Left hindlimb (tissue), 1 donor: ENCODE measurements at places on chromosomes 1 and 21.
A peak's percentile ranks its signal among the peaks of the same experiment; 100 is the strongest.

DNA sequence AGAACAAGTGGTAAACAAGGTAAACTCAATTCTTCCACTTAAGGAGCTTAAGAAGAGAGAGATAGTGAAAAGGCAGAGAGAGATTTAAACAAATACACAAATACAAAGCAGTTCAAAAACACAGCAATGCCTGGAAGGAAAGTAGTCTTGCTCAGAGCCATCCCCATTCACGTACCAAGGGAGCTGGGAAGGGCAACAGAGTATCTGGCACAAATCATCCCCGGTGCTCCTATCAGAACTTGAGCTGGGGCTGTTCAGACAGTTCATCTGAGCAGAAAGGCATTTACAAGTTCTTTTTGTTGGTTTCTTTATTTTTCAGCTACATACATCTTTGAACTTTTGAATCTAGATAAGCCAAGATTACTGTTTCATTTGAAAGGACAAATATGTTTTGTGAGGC, 233.9 kb downstream of the KCNH1 start:
- no peak for DNase-seq

GRCh38 chr1:59510249-59510648, 213.4 kb downstream of the FGGY start:
- no peak for DNase-seq

DNA sequence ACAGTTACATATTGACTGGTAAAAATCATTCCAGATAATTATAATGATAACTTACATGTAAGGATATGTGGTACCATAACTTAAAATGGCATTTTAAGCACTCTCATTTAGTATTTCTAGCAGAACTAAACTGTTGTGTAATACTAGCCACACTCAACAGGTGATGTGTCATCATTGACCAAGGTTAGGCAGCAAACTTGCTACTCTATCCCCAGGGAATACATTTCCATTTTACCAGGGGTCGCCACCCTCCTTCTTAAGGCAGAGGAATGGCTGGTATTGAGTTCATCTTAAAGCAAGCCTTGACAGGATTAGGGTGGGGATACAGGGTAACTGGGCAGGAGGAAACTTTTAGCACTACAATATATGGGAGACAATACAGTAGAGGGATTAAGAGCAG, 259.8 kb upstream of the CAMK1G start:
- DNase-seq, result no peak

DNA sequence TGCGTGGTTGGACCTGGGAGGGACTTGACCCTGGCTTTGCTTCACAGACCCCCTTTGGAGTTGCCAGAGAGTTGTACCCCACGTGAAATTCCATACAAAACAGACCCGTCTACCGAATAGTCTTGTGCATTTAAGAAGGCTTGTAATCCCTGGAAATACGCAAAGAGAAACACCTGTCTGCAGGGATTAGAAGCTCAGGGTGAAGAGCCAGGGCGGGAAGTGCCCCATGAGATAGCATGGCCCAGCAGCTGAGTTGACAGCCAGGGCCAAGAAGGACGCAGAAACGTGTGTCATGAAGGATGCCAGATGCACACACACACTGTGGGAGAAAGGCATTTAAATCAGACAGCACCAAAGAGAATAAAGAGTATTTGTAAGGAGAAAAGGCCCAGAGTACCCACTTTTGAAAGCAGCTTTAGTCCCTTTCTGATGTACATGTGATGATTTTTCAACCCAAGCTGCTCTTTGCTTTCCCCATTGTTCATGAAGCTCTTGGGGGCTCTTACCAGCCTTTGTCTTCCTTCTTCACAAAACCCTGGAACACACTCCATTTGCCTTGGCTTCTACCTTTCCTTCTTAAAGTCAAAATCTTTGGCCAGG, 46.6 kb downstream of the PCP4 start:
- DNase-seq, result no peak

DNA sequence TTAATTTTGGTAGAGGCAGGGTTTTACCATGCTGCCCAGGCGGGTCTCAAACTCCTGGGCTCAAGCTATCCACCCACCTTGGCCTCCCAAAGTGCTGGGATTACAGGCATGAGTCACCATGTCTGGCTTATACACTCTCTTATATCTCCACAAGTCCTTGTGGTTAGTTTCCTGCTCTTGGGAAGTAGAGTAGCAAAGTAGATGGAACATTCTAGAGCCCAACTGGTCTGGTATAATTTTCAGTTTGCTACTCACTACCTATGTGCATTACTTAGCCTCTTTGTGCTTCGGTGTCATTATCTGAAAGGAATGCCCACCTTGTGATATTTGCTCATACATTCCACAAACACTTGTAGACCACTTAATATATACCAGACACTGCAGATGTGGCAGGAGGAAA, 96.6 kb upstream of the IPO9 start:
- no peak for DNase-seq

DNA sequence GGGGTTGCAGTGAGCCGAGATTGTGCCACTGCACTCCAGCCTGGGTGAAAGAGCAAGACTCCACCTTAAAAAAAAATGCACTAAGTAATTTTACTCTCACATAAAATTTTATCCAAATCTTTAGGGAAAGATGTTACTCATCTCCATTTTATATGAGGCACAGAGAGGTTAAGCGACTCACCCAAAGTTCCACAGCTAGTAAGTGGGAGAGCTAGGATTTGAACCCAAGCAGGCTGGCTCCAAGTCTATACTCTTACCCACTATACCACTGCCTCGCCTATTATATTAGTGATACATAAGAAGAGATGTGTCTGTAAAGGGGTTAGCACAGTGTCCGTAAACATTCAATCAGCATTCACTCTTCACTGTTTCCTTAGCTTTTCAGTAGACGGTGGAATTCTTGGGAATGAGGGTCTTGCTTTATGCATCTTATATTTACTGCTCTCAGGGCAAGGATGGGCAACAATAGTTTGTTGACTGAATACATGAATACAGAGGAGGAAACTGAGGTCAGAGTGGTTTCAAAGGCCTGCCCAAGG, 15.1 kb downstream of the LDLRAD2 start:
- DNase-seq, result peak; percentile 16

- DNase-seq, result no peak
Measured at GRCh38 chr1:165290148-165290547, 66.4 kb downstream of the LMX1A start.

- no peak for DNase-seq
Measured at GRCh38 chr1:206001476-206001888, 1.7 kb downstream of the RAB7B start.

DNA sequence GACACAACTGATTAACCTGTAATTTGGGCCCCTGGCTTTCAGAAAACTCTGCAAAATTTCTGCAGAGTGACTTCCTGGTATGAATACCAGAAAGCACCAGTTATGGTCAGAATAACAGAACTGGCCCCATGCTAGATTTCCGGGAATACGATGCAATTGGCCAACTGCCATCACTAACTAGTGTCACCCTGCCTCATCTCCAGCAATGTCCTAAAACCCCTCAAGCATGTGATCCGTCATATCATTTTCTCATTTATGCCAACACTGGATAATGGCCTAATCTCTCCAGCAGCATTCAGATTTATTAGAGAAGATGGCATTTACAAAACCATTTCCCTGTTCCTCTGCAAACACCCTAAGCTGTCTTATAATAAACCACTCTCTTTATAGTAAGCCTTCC, 15.4 kb downstream of the KAZN start:
- no peak for DNase-seq

GRCh38 chr1:53390261-53390660, 62.4 kb upstream of the LRP8 start:
- no peak for DNase-seq

DNA sequence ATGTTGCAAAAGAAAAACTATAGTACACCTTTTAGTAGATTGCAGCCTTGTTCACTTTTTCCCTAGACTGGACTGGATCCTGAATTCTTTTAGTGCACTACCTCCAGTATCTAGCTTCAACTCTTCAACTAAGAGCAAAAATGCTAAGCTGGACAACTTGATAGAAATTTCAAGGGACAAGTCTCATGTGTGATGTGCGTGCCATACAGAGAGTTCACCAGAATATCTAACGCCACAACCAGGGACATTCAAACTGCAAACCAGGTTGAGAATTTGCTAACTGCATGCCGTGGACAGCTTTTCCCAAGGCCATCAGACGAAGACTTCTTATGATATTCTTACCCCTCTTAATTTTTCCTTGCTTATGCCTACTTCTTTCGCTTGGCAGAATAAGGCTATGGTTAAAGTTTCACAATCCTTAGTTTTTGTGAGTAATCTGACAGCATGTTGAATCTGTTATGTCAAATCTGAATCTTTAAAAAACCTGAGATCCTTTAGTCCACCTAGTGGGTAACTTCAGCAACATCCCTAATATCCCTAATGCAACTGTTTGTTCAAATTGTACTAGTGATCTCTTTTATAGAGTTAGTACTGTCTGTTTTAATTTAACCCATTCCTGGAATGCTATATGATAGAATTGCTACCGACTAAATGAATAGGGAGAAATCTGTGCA, 66.4 kb downstream of the DDAH1 start:
- no peak for DNase-seq

DNA sequence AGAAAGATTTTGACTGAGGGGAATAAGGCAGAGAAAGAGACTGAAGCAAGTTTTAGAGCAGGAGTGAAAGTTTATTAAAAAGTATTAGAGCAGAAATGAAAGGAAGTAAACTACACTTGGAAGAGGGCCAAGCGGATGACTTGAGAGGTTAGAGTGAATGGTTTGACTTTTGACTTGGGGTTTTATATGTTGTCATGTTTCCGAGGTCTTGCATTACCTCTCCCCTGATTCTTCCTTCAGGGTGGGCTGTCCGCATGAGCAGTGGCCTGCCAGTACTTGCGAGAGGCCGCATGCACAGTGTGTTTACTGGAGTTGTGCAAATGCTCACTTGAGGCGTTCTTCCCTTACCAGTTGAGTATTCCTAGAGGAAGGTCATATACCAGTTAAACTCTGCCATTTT, 13.0 kb upstream of the DENND2D start:
- DNase-seq, result no peak

DNA sequence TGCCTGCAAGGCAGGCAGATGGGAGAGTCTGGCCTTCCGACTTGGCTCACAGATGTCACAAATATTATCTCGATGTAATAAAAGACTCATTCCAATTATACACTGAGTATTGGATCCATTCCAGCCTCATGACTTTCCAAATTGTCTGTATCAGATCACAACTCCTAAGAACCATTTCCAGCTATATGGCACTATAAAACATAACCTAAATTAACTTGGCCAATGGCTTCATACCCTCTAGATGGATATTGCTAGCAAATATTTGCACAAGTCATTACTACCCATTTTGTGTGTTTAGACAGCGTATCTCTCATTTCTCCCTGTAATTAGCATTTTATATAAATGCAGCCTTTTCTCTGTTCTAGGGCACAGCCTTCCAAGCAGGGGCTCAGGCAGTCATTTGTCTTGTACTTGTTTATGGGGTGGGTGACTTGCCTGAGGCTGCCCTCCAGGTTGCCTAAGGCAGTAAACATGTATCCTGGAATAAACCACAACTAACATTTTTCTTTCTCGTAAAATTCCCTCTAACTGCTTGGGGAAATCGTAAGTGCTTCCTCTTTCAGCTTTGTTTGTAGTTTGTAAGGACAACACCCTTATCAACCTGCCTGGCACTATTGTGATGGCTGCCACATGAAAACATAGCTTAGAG, 70.6 kb upstream of the KCNJ6 start:
- DNase-seq, result no peak

DNA sequence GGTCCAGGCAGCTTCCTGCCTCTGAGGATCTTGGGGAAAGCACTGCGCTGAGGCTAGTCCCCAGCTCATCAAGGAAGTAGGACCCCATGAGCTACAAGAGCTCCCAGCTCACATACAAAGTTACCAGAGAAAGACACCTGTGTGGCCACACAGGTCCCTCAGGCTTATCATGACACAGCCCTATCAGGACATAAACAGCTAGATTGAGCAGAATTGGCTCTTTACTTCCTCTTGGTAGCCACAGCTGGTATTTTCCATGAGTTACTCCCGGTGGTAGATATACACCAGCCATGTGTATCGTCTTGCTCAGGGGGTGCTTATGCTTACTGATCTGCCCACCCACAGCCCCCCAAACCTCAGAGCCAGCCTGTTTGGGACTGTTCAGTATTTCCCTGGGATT, 1.2 kb downstream of the LENEP start:
- DNase-seq, result peak; percentile 26

DNA sequence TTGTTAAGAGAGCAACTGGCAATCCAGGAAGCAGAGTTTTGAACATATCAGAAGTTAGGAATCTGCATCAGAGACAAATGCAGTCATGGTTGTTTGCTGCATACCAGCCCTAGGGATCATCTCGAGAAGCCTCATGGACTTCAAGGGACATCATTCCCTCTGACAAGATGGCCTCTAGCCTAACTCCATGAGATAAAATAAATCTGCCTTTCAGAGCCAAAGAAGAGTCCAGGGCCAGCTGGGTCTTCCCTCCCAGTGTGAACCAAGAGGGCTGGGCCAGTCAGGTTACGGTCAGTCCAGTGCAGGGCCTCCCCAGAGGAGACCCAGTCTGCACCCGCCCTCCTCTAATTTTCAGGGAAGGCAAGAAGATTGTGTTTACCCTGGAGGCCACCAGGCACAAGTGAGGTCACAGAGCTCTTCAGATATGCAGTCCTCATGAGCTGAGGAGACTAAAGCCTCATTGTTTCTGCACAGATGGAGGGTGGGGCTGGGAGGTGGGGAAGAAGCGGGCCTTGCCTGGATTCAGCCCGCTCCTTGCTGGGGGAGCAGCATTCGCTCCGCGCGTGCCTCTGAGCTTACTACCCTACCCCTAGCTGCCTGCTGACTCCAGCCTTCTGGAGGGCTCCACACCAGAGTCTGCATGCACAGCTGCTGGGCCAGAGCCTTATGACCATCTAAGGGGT, 52.8 kb downstream of the CAPN2 start:
- no peak for DNase-seq

- DNase-seq, result no peak
Measured at GRCh38 chr1:8860738-8861516, 17.6 kb downstream of the ENO1 start.

DNA sequence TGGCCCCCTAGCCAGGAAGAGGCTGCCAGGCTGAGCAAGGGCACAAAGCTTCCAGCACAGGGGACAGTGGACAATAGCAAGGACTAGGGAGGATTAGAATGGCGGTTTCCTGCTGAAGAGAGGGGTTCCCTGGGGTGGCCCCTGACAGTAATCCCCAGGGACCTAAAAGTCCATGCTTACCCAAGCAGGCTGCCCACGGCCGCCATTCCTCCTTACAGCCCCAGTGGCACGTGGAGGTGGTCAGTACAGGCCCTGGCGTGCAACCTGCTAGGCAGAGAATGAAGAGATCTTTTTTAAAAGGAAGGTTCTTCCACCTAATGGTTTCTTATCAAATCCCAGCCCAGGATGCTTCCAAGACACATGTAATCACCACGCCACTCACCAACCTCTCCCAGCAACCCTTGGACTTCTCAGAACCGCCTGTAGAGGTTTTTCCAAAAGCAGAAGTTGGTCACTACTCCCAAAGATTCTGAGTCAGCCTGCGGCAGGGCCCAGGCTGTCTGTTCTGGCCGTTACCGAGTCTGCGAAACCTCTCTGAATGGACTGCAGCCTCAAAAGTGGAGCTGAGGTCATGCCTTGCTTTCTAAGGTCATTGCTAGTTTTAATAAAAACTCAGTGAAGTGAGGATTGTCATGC, 926 bp downstream of the MRPL55 start:
- DNase-seq, result no peak

- DNase-seq, result no peak
Measured at GRCh38 chr1:22662318-22662717, 9.3 kb downstream of the C1QB start.
